Fibroblast of skin of back (primary cell): ENCODE measurements at places on chromosomes 7 and 10.

GRCh38 chr10:76430061-76430645 is 998.7 kb downstream of the LRMDA start:
- DNase-seq = no peak

DNA sequence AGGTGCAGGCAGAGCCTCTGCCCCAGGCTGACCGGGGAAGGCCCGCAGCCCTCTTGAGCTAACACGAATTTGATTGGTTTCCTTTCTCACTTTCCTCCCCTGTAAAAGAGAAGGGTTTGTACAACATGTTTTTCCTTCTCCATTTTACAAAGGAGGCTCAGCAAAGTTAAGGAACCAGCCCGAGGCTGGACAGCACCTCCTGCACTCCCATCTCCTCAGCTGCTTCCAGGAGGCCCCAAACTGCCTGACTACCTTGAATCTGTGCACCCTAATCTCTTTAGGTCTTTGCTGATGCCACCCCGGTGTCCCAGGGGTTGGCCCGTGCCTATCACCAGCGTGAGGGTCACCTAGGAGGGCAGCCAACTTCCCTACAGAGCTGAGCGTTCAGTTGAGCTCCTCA is 4.2 kb downstream of the ALKBH4 start:
- DNase-seq = no peak

GRCh38 chr7:159192725-159193453 is 48.2 kb upstream of the VIPR2 start:
- DNase-seq = no peak

GRCh38 chr10:87923233-87923632 is 59.8 kb downstream of the PTEN start:
- DNase-seq = no peak

DNA sequence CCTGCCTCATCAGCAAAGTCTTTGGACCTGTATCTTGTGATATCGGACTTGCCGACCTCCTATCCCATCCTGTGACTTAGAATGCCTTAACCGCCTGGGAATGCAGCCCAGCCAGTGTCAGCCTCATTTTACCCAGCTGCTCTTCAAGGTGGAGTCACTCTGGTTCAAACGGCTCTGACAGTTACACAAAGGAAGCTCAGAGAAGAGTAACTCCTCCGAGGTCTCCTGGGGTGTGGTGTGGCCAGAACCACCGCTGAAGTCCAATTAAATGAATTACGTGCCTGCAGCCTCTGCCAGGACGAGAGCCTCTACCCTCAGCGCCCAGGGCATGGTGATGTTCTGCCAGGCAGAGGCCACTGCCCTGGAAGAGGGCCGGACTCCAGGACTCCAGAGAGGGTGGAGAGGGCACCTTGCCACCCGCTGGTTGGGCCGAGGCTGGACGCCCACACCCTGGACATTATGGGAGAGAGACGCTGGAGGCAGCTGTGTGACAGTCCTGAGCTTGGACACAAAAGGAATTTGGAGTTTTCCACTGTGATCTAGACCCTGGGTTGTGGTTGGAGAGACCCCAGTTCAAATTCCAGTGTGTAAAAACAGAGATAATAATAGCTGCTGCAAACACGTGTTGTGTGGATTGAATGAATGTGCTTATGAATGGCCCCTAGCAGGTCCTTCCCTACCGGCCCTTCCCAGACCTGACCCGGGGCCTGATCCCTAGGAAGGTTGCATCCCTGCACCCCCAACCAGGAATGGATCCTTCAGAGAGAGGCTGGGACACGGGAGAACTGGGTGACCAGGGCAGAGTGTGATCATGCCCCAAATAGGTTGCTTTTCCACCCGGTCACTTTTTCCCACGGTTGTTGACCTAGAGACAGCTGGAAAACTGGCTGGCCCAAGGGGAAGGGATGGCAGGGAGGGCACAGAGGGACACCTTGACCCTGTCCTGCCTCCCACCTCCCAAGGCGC is 37.8 kb upstream of the FZD9 start:
- no peak for DNase-seq

- DNase-seq = peak; percentile 92
Observed at GRCh38 chr7:140035400-140036223, 27.1 kb downstream of the PARP12 start.

GRCh38 chr7:107446988-107447387 is 22.9 kb upstream of the GPR22 start:
- DNase-seq = peak; percentile 15

DNA sequence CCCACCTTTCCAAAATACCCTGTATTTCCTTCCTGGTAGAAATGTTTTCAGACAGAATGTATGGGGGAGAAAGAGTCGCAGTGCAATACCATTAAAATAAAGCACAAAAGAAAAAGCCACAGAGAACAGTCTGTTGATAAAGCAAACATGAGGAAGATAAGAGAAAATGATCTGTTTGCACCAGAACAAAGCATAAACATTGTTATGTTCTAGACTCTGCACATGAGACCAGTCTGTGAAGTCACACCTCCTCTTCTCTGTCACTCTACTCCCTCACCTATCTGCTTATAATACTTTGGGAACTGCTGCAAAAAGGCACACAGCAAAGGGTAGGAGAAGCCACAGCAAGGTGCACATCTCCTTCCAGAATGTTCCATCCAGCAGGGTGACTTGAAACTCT is 67.2 kb upstream of the LRGUK start:
- DNase-seq = no peak

- no peak for DNase-seq
Observed at GRCh38 chr7:151432658-151433521, 7.1 kb downstream of the CRYGN start.

DNA sequence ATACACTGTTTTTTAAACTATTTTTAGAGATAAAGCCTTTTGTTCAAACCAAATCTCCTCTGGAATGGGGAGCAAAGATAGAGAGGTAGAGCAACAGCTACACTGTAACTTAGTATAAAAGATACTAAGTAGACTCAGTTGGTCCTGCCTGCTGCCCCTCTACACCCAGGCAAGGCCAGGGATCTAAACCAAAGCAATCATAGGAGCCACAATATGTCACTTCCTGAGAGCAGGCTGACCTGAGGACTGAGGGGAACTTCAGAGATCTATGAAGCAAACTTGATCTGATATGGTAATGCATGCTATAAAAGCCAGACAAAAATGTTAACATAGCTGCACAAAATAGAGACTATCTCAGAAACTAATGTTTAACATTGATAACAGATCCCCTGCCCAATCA is 7.0 kb upstream of the TRDMT1 start:
- DNase-seq = no peak

GRCh38 chr10:15433850-15434537 is 62.9 kb upstream of the FAM171A1 start:
- peak; percentile 74 for DNase-seq

- DNase-seq = no peak
Observed at GRCh38 chr10:32955790-32956189, 2.2 kb downstream of the ITGB1 start.

GRCh38 chr7:158885624-158886023 is 29.3 kb downstream of the DYNC2I1 start:
- DNase-seq = no peak

GRCh38 chr10:125844751-125845221 is 21.4 kb downstream of the BCCIP start:
- no peak for DNase-seq

DNA sequence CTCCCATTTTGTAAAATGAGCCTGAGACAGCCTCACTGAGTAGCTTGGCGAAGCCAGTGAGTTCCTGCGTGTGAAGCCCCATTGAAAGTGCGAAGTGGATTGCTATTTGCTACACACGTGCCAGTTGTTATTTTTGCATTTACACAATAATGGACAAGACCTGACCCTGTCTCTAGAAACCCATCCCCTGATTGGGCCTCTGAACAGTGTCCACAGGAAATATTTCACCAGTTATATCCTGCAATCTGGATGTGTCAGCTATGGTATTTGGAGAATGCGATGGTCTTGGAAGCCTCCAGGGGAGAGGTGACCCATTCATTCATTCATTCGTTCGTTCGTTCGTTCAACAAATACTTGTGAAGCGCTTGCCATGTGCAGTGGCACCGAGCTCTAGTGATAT is 37.1 kb downstream of the COL13A1 start:
- DNase-seq = peak; percentile 73

GRCh38 chr7:137480824-137481365 is 137.4 kb upstream of the PTN start:
- peak; percentile 64 for DNase-seq

DNA sequence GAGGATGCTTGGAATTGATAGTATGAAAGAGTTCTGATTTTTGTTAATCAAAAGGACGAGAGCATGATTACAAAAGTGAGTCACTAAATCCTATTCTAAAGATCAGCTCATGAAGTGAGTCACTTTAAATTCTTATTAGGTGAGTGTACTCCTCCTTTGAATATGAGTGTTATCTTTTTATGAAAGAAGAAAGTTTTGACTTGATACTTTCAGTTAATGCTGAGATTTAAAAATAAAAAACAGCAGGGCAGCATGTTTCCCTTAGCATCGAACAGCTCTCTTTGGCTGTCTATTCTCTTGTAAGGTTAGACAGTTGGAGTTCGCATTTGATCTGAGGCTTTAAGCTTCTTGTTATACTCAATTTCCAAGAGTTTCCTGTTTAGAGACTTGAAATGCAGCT is 222.0 kb downstream of the TWIST1 start:
- peak; percentile 86 for DNase-seq

GRCh38 chr7:50685135-50686065 is 97.3 kb downstream of the GRB10 start:
- no peak for DNase-seq

- peak; percentile 25 for DNase-seq
Observed at GRCh38 chr10:128064108-128064969, 61.9 kb downstream of the MKI67 start.

DNA sequence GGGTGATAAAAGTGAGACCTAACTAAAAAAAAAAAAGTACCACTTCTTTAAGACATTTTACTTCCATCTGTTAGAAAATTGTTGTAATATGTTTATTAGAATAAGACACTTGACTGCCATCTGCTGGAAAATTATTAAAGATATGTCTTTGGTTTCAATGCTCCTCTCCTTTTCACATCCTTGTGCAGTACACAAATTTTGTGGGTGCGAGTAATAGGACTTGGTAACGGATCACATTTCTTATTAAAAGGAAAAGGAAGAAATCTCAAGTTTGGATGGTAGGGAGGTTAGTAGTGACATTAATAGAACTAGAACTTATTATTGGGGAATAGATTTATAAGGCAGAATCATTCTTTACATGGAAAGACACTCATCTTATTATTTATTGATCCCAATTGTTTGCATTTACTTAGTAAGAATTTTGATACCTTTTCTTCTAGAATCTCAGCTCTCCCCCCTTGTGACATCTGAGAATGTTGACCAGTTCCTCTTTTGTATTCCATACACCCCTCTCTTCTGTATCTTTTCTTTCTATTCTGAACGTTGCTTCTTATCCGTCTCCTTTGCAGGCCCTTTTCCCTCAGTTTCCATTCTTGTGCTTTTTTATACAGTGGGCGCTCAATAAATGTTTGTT is 43.0 kb upstream of the RPA3 start:
- DNase-seq = peak; percentile 67

DNA sequence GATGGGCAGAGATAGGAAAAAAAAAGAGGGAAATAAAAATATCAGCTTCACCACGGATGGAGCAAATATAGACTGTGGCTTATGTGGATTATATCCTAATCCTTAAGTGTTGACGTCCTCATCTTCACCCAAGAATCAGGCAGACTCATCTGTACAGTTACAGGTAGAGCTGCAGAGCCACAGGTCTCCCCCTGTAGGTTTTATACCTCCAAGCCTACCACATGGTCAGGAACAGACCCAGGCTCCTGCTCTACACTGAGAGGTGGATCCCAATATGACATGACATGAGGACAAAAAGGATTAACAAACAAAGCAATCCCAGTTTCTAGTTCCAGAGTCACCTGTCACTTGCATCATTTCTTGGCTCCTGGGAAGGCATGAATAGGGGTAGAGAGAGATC is 400.8 kb downstream of the SEMA3D start:
- no peak for DNase-seq

DNA sequence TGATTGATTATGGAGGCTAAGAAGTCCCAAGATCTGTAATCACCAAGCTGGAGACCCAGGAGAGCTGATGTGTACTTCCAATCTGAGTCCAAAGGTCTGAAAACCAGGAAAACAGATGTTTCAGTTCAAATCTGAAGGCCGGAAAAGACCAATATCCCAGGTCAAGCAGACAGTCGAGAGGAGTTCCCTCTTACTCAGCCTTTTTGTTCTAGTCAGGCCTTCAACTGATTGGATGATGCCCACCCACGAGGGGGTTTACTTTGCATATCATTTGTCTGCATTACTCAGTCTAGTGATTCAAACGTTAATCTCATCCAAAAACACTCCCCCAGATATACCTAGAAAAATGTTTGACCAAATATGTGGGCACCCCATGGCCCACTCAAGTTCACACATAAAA is 7.4 kb upstream of the ARID5B start:
- no peak for DNase-seq

DNA sequence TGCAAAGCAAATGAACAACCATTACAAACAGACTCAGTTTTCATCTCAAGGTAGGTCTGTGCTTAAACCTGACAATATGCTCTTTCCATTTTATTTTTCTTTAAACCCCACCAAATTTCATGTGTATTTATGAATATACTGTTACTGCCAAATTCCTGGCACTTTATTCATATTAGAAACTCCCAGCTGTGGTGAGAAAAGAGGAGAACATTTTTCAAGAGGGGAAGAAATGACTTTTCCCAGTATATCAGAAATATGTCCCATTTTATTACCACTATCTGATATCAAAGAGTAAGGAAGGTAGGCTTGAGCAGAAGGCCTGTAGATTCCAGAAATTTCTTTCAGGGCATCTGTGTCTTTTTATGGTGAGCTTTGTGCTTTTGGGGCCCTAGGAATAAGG is 189.6 kb downstream of the ADAM12 start:
- peak; percentile 41 for DNase-seq

DNA sequence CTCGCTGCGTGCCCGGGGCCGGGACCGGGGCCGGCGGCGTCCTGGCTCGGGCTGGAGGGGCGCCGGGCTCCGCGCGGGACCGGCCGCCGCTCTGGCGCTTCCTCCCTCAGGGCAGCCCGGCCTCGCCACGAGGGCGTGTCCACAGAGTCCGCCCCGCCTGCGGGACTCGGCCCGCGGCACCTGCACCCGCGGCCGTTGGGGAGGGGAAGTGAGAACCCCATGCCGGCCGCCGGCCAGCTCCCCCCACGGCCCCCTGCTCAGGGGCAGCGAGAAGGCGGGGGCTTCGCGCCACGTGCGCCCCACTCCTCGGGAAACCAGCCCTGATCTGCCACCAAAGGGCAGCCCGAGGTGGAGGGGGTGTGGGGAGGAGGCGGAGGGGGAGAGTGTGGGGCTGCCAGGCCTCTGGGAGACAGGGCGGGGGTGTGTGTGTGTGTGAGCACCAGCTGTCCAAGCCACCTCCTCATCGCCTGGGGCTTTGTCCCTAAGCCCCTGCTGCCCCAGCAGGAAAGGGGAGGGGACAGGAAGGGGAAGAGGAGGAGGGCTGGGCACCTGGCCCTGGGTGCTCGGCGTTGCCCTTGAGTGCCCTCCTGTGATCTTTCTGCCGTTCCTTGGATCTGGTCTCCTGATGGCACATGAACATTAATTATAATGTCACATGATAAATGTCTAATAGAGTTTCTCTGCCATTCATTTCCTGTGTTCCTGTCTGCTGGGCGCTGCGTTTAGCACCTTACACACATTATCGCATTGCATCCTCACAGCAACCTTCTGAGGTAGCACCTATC is at the start of gene PIK3AP1:
PIK3AP1 (minus strand) TSS at position 93 of the 785 bp plus-strand sequence. CDS start 120 bp downstream, outside the sequence.
- no peak for DNase-seq

GRCh38 chr10:11153766-11154165 is 136.1 kb downstream of the CELF2 start:
- no peak for DNase-seq
